G401 (cell line): ENCODE measurements at places on chromosomes 13 and 19. TPM values are rescaled to one million over a fixed set of nuclear protein-coding genes. Genes with fewer than 3 reads are reported as not detected.
A peak's percentile ranks its signal among the peaks of the same experiment; 100 is the strongest.

DNA sequence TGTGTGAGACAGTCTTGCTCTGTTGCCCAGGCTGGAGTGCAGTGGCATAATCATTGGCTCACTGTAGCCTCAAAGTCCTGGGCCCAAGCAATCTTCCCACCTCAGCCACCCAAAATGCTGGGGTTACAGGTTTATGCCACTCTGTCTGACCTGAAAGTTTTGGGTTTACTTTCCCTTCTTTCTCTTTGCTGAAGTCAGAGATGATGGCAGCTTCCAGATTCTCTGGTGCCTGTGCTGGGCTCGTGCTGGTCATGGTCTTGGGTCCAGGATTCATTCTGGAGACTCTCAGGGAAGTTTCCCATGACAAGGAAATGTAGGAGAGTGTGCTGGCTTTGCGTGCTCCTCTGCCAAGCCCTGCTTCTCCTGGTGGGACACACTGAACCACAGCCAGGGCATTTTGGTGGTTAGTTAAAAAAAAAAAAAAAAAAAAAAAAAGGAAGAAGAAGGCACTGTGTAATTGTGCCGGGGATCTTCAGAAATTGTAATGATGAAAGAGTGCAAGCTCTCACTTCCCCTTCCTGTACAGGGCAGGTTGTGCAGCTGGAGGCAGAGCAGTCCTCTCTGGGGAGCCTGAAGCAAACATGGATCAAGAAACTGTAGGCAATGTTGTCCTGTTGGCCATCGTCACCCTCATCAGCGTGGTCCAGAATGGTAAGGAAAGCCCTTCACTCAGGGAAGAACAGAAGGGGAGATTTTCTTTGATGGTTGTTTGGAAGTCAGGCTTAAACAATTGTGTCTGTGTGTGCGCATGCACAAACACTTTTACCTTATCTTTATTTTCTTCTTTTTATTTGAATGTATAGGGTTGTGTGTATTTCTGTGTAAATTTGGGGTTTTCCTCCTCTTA lies at the start of gene ALOX5AP:
Gene ALOX5AP, plus strand, starts transcription at position 519 of the 847 bp plus-strand sequence. Its CDS starts 63 bp downstream, at position 582.
- DNase-seq, result no peak

GRCh38 chr13:48873587-48873986 lies 102.1 kb upstream of the FNDC3A start:
- DNase-seq, result no peak

- DNase-seq, result no peak
Measured at GRCh38 chr19:51090471-51090870, 7.8 kb upstream of the KLK14 start.

DNA sequence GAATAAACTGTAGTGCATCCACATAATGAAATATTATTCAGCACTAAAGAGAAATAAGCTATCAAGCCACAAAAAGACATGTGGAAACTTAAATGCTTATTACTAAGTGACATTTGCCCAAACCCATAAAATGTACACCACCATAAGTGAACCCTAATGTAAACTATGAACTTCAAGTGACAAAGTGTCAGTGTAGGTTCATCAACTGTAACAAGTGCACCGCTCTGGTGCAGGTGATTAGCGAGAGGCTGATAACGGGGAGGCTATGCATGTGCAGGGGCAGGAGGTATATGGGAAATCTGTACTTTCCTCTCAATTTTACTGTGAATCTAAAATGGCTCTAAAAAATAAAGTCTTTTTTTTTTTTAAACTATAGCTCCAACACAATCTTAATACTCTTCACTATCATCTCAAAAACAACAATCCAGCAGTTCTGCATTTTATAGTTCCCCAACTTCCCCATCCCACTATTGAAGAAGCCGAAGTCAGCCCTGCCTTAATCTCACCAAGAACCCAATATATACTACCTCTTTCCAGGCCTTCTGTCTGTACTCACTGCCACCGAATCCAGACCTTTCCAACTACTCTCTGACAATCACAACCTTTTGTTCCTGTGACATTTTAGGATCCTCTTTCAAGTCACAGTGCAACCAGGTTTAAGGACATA lies 22.6 kb downstream of the ELF1 start:
- DNase-seq, result no peak

- no peak for DNase-seq
Measured at GRCh38 chr19:5674714-5675113, 5.6 kb downstream of the MICOS13 start.

GRCh38 chr13:42654212-42654611 lies 80.3 kb downstream of the TNFSF11 start:
- DNase-seq, result no peak

DNA sequence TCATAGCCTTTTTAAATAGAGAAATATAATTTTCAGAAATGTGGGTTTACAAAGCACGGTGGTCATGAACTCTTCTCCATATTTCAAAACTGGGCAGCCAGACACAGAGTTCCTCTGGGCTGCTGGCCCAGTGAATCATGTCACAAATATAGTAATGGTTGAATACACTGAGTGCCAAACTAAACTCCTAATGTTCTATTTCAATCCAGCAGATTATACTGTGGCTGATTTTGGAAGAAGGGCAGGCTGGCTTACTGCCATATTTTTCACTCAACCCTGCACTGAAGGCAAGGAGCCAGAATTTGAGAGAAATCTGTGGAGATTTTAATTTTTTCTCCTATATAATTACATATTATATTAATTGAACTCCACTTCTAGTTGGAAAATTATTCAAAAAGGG lies 17.0 kb upstream of the PRR20A start:
- peak; percentile 74 for DNase-seq

DNA sequence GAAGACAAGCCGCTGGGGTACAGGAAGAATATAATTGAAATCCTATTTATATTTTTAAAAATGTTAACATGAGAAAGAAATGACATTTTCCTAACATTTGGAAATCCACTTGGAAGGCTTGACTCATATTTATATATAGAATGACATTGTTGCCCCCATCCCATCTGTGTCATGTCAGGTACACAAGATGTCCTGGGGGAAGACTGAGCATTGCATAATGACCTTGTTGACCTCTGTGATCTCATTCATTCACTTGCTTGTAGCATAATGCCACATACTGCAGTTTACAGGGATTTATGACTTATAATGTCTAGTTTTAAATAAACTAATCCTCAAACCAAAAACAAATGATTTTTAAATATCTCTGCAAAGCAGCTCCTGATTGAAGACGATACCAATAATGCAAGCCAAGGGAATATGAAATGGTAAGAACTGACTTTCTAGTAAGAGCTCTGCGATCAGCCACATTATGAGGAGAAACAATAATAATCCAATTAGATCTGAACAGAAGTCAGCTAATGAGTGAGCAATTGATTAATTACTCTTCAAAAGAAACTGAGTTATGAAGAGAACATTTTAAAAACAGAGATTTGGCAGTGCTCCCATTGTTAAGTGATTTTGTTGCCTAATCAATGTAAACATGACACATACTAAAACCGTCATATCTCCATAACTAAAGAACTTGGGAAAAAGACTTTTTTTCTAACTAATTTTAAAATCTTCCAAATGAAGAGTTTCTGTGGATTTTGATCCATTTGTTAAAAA lies 21.2 kb upstream of the VWA8 start:
- no peak for DNase-seq

- no peak for DNase-seq
Measured at GRCh38 chr13:98997011-98997730, 19.3 kb upstream of the DOCK9 start.

DNA sequence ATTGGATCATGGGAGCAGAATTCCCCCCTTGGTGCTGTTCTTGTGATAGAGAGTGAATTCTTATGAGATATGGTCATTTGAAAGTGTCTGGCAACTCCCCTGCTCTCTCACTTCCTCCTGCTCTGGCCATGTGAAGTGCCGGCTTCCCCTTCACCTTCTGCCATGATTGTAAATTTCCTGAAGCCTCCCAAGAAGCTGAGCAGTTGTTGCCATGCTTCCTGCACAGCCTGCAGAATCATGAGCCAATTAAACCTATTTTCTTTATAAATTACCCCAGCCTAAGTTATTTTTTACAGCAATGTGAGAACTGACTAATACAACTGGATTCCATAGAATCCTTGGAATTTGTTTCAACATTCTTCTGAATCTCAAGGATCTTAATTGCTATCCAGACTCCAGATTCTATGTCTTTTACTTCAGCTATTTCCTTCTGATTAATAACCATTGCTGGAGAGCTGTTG lies 328.1 kb downstream of the SLITRK5 start:
- DNase-seq, result no peak

DNA sequence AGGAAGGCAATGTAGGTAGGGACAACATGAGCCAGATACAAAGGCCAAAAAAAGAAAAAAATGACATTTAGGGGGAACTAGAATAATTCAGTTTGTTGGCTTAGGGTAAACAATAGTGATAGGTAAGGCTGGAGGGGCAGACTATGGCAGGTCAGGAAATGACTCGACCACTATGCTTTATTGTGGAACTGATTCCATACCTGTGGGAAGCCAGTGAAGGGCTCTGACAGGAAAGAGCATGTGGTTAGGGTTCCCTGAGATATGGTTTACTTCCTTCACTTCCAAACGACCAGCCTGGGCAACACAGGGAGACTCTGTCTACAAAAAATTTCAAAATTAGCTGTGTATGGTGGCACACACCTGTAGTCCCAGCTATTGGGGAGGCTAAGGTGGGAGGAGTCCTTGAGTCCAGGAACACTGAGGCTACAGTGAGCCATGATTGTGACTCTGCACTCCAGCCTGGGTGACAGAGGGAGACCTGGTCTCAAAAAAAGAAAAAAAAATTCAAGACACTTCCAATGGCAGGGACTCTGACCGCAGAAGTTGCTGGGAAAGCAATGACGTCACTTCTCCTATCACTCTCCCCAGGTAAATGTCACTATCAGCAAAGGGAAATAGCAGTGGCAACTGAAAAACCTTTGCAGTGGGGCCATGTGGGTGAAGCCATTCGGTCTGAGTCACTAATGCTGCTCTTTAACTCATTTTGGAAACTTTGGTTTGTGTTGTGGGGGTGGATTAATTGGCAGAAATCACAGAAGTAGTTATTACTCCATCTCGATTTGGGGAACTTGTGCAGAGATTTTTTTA lies 192.8 kb upstream of the TSC22D1 start:
- no peak for DNase-seq

GRCh38 chr13:44732503-44733098 lies 156.5 kb upstream of the TSC22D1 start:
- no peak for DNase-seq

DNA sequence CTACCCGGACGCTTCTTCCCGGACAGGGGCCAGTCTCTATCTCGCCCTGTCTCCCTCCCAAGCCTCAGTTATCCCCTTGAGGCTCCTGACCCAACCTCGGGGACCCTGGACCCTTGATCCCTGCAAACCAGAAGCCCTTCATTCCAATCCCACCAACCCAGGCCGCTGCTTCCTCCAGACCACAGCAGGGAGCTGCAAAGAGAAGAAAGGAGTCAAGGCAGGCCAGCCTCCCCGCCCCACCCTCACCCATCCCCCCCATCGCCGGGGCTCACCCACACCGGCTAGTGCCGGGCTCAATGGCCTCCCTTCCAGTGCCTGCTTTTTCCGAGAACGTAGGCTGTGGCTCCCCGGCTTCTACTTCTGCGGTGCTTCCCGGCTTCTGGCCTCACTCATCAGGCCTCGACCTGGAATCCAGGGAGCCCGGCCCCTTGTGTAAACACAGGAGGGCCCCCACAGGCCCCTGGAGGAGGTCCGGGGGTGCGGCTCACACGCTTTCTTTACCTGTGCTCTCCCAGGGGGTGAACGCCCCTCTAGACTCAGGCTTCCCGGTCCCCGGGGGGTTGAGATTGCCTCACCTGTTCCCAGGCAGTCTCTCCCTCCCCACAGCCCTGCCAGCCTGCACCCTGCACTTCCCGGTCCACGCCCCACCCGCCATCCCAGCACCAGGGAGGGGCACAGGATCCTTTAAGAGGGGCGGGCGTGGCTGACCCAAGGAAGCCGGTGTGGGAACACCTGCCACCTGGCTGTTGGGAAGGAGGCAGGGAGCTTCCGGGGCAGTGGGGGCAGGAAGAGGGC lies at the start of gene FAM83E:
Gene FAM83E, minus strand, starts transcription at position 641 of the 795 bp plus-strand sequence. CDS start 1,704 bp downstream, outside the sequence.
- peak; percentile 27 for DNase-seq

DNA sequence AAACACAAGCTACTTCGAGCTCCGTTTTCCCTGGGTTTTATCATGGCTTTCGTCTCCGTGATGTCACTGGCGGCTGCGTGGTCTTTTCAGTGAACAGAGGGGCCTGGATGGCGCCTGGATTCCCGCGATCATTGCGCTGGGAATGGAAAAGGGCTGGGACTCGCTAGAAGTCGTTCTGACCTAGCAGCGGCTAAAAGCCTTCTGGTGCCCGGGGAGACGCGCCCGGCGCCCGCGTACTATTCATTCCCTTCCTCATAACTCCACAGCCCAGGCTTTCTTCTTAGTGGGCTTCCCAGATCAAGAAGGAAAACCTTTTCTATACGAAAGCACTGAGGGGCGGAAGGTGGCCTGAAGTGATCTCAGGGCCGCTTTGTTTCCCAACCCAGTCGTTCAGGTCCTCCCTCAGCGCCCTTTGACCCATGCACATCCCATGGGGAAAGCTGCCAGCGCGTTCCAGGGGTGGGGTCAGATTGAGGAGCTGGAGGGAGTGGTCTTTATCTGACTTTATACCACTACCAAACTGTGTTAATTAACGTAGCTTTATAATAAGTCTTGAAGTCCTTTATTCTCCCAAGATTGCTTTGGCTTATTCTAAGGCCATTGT lies 96.6 kb downstream of the ELF1 start:
- no peak for DNase-seq

GRCh38 chr13:87234981-87235380 lies 436.2 kb upstream of the SLITRK5 start:
- no peak for DNase-seq

DNA sequence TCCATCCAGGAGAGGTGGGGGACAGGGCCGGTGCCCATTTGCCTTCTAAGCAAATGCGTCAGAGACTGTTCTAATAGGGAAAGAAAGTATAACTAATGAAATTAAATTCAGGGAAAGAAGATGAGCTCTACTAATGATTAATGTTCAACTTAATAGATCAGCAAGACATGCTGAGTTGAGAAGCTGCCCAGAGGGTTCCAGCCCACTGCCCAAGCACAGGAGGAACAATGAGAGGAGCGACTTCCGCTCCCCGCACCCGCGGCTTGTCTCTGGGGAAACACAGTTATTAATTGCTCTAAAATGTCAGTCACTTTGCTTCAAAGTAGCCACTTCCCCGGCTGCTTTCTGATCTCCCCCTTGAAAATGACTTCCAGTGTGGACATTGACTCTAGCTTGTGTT lies 331.3 kb downstream of the UQCRFS1 start:
- DNase-seq, result no peak

DNA sequence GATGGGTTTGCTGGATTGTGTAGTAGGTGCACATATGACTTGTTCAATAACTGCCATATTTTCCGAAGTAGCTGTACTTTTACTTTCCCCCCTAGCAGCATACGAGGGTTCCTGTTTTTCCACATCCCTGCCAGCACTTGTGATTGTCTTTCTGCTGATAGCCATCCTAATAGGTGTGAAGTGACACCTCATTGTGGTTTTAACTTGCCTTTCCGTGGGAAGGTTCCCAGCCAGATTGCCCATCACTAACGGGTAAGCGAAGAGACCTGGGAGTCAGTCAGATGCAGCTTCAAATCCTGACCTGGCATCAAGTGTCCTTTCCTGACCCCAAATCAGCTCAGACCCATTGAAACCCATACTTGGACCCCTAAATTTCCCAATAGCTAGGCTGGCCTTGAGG lies 4.5 kb downstream of the CLPTM1 start:
- DNase-seq, result no peak

GRCh38 chr19:44807652-44808462 lies 1.0 kb upstream of the BCAM start:
- peak; percentile 39 for DNase-seq

- no peak for DNase-seq
Measured at GRCh38 chr13:111518161-111518792, 197.8 kb downstream of the TEX29 start.

GRCh38 chr19:19040417-19040816 lies 7.0 kb downstream of the ARMC6 start:
- no peak for DNase-seq

Gene FFAR1
- total RNA-seq, result not detected in 2 replicates

Gene GPC6
- 0.98 and 2.1 TPM in 2 replicates for total RNA-seq

Gene CEACAM4
- not detected in 2 replicates for total RNA-seq

Gene ATP8A2
- total RNA-seq, result not detected in 2 replicates

Gene SIGLEC12
- total RNA-seq, result not detected in 2 replicates

Gene KBTBD7
- total RNA-seq, result 7.5 and 7.9 TPM in 2 replicates
